ENCODE measurements at places on chromosomes 6 and 20. TPM values are rescaled to one million over a fixed set of nuclear protein-coding genes. Genes with fewer than 3 reads are reported as not detected.

COL10A1 gene
- not detected for total RNA-seq

- no peak for DNase-seq
Measured at GRCh38 chr6:4139272-4139671, 3.9 kb upstream of the ECI2 start.

DNA sequence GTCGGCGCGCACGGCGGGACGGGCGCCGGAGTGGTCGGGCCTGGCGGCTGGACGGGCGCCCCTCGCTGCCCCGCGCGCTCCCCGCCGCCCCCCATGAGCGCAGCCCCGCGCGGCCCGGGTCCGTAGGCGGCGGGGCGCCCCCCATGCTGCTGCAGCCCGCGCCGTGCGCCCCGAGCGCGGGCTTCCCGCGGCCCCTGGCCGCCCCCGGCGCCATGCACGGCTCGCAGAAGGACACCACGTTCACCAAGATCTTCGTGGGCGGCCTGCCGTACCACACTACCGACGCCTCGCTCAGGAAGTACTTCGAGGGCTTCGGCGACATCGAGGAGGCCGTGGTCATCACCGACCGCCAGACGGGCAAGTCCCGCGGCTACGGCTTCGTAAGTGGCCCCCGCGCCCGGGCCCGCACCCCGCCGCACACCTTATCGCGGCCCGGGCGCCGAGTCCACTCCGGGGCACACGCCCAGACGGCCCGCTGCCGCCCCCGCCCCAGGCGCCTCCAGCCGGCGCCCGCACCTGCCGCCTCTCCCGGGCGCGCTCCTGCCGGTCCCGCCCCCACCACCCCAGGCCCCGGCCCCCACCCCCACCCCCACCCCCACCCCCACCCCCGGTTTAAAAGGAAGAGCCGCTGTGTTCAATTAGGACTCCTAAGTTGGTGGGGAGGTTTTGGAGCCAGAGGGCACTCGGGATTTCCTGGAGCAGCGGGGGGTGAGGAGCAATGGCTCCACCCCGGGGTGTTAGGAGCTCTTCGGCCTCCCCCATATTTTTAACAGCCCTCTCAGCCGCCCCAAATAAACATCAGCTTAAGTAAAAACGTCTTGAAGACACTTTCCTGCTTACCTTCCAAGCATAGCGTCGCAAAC is 474 bp downstream of the RBM38 start:
- no peak for DNase-seq

- DNase-seq = no peak
Measured at GRCh38 chr20:49185071-49185761, 2.9 kb downstream of the STAU1 start.

MYT1 gene
- total RNA-seq = 0.27 TPM

- DNase-seq = peak; percentile 62
Measured at GRCh38 chr20:19661717-19662636, 96.1 kb upstream of the RIN2 start.

RGS17 gene
- 1.1 TPM for total RNA-seq

GRCh38 chr6:53465732-53466131 is 79.2 kb downstream of the GCLC start:
- no peak for DNase-seq

SUN5 gene
- total RNA-seq = not detected

SLC2A10 gene
- total RNA-seq = 3.9 TPM

- no peak for DNase-seq
Measured at GRCh38 chr6:63346217-63346835, 26.5 kb upstream of the LGSN start.

HRH3 gene
- total RNA-seq = not detected

DNA sequence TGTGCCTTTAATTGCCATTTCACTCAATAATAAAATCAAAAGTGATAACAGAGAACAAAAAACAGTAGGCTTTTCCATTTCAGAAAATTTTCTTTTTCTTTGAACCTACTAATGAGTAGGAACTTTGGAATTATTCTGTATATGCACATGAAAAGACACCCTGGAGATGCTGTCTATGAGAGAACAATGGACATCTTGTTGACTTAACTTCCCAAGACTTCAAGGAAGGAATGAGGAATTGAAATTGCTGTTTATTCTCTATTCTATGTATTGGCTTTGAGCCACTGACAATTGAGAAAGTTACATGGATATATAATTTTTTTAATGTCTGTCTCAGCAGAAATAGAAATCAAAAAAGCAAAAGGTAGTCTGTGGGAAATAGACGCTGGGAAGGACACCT is 98.6 kb upstream of the PCSK2 start:
- DNase-seq = no peak

CEP162 gene
- total RNA-seq = 5.5 TPM

- DNase-seq = no peak
Measured at GRCh38 chr6:35755278-35755924, 18.6 kb downstream of the ARMC12 start.
